Melanocyte of skin (primary cell): ENCODE measurements at places on chromosomes 5 and 9. TPM values are rescaled to one million over a fixed set of nuclear protein-coding genes. Genes with fewer than 3 reads are reported as not detected.

OLFM1 gene
- total RNA-seq: 15.1 and 15.3 TPM in 2 replicates

RNF224 gene
- total RNA-seq: under 0.01 TPM in 1 of 2 replicates, not detected in the other

GAS1 gene
- total RNA-seq: 13.3 and 20.1 TPM in 2 replicates

CAAP1 gene
- 9.3 and 24.0 TPM in 2 replicates for total RNA-seq

SLC36A1 gene
- 13.6 and 14.7 TPM in 2 replicates for total RNA-seq
